Hindlimb muscle (tissue), 1 donor: ENCODE measurements at places on chromosomes 1 and 21.

- DNase-seq = no peak
Observed at GRCh38 chr1:227343206-227343605, 24.9 kb upstream of the CDC42BPA start.

GRCh38 chr1:220301630-220302029, 29.4 kb upstream of the RAB3GAP2 start:
- DNase-seq = no peak

DNA sequence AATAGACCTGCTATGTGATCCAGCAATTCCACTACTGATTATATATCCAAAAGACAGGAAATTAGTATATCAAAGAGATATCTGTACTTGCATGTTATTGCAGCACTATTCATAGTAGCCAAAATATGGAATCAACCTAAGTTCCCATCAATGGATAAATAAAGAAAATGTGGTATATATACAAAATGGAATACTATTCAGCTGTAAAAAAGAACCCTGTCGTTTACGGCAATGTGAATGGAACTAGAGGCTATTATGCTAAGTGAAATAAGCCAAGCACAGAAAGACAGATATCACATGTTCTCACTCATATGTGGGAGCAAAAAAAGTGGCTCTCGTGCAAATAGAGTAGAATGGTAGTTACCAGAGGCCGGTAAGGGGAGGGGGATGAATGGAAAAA, 9.2 kb downstream of the DNAH14 start:
- no peak for DNase-seq

- DNase-seq = no peak
Observed at GRCh38 chr1:26285366-26286063, 5.6 kb downstream of the SH3BGRL3 start.
